Foreskin keratinocyte (primary cell): ENCODE measurements at places on chromosomes 3 and 15. TPM values are rescaled to one million over a fixed set of nuclear protein-coding genes. Genes with fewer than 3 reads are reported as not detected.

The CD80 gene
- total RNA-seq, result not detected in 2 replicates

The SMCO1 gene
- not detected in 2 replicates for total RNA-seq

The HYAL1 gene
- total RNA-seq, result 2.0 and 3.2 TPM in 2 replicates

The BFSP2 gene
- total RNA-seq, result not detected in 2 replicates

The INKA1 gene
- 18.2 and 20.1 TPM in 2 replicates for total RNA-seq
